ENCODE measurements at places on chromosomes 6 and 20. TPM values are rescaled to one million over a fixed set of nuclear protein-coding genes. Genes with fewer than 3 reads are reported as not detected.
A peak's percentile ranks its signal among the peaks of the same experiment; 100 is the strongest.

PI16 gene
- 9.7 TPM for polyA plus RNA-seq

ZFP57 gene
- polyA plus RNA-seq: 0.14 TPM

DNA sequence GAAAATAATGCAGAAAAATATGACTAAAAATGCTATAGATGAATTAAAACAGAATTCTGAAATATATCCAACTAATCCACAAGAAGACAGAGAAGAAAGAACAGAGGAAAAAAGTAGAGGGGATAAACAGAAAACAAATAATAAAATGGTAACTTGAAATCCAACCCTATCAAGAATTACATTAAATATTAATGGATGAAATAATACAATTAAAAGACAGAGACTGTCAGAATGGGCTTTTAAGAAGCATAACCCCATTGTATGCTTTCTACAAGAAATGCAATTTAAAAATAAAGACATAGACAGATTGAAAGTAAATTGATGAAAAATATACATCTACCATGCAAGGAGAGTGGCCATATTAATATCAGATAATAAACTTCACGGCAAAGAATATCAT, 15.4 kb downstream of the NHLRC1 start:
- no peak for DNase-seq

DNA sequence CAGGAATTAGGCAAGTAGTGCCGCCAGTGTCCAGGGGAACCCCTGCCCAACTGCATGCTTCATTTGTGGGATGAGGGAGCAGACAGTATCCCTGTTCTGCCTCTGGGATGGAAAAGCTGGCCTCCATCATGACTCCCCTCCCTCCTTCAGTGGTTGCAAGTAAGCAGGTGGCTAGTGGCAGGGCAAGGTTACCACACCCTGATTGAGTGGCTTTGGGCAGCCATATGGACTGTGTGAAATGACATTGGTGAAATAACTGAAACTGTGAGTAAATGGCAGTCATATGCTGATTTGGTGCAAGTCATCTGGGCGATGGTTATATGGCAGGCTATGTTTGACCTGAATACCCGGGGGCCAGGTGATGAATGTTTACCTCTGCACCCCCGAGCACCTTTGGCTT, 33.0 kb downstream of the HDDC2 start:
- no peak for DNase-seq

- peak; percentile 76 for DNase-seq
Measured at GRCh38 chr20:19275630-19276071, 63.2 kb downstream of the SLC24A3 start.

DNA sequence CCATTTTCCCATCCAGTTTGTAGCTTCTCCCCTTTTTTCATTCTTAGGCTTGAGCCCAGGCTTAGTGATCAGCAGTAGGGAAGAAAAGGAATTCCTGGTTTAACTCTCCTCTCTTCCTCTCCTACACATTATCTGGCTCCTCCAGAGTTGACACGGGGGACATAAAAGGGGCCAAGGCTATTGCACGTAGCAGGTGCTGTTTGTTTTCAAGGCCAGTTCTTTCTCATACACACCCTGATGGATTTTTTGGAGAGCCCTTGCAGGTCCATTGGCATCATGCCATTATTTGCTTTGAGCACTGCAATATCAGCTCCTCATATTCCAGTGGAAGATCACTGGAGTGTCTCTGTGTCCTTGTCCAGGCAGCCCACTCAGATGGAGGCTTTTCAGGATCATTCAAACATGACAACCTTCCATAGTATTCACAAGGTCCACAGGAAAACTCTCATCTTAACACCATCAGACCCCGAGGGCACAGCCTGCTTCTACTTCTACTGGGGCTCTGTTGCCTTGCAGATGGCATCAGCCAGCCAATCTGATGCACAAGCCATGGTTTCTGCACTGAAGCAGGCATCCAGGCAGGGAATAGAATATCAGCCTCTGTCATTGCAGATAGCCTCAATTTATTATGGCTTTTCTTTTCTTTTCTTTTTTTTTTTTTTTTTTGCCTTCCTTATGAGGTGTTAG, 18.8 kb downstream of the PLCB4 start:
- no peak for DNase-seq

DNA sequence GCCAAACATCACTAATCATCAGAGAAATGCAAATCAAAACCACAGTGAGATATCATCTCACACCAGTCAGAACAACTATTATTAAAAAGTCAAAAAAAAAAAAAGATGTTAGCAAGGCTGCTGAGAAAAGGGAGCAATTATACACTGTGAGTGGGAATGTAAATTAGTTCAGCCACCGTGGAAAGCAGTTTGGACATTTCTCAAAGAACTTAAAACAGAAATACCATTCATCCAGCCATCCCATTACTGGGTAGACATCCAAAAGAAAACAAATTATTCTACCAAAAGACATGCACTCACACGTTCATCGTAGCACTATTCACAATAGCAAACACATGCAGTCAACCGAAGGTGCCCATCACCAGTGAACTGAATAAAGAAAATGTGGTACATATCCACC, 213.9 kb downstream of the TTLL2 start:
- DNase-seq: no peak

GRCh38 chr20:16423311-16424212, 149.7 kb downstream of the KIF16B start:
- DNase-seq: no peak

GRCh38 chr6:62035952-62036351, 250.1 kb downstream of the KHDRBS2 start:
- no peak for DNase-seq

- no peak for DNase-seq
Measured at GRCh38 chr6:137883400-137884148, 16.5 kb downstream of the TNFAIP3 start.

Data from right renal pelvis (tissue), 4 donors.